M059J (cell line): ENCODE measurements at places on chromosomes 3 and 15. TPM values are rescaled to one million over a fixed set of nuclear protein-coding genes. Genes with fewer than 3 reads are reported as not detected.

DNA sequence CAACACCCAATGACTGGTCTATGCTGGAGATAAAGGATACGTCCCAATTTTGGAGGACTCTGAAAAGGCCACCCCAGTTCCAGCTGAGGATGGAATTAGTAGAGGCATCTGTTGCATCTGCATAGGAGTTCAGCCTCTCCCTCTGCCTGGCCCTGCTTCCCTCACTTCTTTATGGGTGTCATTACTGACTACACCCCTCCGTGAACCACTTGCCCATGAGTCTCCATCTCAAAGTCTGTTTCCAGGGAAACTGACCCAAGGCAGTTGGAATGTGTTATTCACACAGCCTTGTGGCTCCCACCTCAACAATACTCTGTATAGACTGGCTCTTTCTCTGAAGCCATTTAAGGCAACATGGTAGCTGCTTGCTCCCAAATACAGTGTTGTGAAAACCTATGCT lies 21.4 kb upstream of the PCOLCE2 start:
- DNase-seq, result peak; percentile 68

- DNase-seq, result no peak
Observed at GRCh38 chr3:72077473-72078259, 292.7 kb upstream of the PROK2 start.

DNA sequence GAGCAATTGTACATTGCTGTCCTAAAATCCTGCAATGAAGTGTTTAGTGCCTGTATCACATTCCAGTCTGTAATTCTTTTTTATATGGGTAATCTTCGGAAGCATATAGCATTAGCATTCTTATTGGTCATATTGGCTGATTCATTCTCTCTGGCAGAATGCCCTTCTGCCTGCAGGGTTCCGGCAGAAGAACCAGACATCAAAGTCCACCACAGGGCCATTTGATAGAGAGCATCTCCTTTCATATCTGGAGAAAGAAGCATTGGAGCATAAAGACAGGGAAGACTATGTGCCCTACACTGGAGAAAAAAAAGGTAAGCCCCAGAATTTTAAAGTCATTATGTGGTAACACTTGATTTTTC lies 39.6 kb downstream of the TMOD3 start:
- peak; percentile 88 for DNase-seq

DNA sequence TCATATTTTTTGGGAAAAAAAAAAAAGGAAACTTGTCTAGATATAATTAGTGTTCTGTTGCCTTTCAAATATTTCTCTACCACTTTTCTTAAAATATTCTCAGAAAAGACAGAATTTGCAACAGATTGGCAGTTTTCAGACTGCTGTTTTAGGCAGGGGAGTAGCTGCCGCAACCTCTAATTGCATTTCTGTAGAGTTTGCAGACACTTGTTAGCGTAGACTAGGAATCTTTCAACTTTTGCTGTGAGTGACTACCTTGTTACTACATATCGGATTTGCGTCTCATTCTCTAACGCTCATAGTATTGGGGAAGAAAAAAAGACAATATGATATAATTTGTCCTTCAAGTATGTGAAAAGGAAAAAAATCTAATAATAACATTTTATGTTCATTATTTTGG lies 10.7 kb downstream of the TGFBR2 start:
- no peak for DNase-seq

- no peak for DNase-seq
Observed at GRCh38 chr3:55307622-55308021, 179.5 kb downstream of the WNT5A start.

GRCh38 chr3:48879307-48879993 lies 19.2 kb downstream of the SLC25A20 start:
- DNase-seq, result no peak

DNA sequence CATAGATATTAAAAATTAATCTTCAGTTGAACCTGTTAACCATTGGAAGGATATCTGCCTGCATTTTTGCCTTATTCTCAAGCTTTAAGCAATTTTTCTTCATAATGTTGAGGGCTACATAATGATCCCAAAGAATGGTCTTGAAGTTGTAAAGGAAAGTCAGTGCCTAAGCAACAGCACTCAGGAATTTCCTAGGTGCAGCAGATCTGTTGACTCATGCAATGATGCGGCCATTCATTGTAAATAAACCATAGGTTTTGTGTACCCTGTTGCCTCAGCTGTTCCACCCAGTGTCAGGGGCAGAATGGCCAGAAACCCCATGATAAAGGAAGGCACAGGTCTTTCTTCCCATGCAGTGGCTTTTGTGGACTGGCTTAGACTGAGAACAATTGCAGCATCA lies 78.4 kb upstream of the TRIM42 start:
- DNase-seq, result no peak

GRCh38 chr15:48435321-48435720 lies 104.1 kb downstream of the DUT start:
- no peak for DNase-seq

- DNase-seq, result no peak
Observed at GRCh38 chr3:46959161-46959511, 17.4 kb downstream of the CCDC12 start.

DNA sequence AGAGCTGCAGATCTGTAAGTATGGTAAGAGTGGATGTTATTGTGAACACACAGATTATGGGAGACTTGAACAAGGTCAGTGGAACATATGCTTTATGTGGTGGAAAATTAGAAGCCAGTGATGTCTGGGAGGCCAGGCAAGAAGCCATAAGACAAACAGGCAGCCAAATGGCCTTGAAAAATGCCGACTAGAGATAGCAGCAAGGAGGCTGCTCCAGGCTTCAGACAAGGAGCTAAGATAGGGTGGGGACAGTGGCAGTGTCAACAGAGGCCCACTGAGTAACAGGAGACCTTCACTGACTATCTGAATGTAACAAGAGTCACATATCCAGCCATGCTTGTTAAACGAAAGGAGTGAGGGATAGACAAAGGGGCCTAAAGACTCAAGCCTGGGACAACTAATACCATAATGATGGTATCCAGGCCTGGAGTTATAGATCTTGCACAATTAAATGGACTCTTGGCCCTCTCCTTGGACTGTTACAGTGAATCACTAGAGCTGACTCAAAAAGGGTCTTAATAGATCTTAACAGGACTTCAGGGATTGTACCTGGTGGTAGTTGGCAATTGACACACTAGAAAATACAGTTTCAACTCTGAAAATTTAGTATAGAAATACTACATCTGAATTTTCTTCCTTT lies 50.6 kb downstream of the CFAP20DC start:
- DNase-seq, result no peak

DNA sequence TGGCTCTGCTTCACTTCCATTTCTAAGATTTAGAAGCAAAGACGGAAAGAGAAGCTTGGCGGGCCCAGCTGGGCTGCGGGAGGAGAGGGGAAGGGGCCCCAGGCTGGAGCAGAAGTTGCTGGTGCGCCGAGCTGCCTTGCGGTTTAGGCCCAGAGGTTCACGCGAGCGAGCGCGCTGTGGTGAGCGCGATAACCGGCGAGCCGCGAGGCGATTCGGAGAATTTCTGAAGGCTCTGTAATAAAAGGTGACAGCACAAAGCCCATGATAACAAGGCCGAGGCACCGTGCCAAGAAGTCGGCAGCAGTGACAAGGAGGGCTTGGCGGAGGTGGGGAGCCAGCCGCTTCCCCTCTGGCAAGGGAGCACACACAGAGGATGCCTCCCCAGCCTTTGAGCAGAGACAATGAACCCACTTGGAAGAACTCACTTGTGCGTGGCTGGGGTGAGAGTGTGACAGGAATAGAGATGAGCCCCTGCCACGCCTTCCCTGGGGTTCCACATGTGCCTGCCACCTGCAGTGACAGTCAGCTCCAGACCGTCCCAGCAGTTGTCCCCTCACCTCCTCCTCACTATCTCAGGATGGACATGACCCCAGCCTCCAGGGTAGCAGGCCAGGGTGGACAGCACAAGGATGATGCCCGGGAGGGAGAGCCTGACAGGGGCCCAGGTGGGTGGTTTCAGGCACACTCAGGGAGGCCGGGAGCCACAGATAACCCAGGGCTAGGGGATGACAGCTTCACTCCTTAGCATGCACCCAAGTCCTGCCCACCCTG lies 315.2 kb downstream of the UACA start:
- no peak for DNase-seq

- no peak for DNase-seq
Observed at GRCh38 chr15:48759921-48760320, 50.9 kb downstream of the CEP152 start.

GRCh38 chr3:194277786-194278130 lies 73.4 kb downstream of the CPN2 start:
- DNase-seq, result peak; percentile 81

DNA sequence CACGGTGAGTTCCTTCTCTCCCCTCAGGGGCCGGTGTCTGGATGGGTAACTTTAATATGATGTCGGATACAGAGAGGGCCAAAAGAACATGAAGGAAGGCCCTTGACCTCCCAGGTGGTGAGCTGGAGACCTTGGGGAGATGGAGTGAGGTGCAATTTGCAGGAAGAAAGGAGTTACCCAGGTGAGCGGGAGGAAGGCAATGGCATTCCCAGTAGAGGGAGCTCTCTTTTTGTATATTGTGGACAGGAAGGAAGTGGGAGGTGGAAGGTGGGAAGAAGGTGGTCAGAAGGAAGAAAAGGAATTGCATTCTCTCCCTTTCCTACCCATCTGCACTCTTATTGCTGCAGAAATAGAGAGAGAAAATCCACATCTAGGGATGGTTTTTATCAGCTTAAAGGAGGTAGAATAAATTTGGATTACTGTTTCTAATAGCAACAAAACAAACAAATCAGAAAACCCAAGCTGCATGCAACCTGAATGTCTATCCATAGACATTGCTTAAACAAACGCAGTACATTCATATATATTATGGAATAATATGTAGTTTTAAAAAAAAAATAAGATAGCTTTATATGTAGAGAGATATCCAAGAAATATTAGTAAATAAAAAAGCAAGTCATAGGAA lies 169.0 kb upstream of the TSC22D2 start:
- DNase-seq, result peak; percentile 44

DNA sequence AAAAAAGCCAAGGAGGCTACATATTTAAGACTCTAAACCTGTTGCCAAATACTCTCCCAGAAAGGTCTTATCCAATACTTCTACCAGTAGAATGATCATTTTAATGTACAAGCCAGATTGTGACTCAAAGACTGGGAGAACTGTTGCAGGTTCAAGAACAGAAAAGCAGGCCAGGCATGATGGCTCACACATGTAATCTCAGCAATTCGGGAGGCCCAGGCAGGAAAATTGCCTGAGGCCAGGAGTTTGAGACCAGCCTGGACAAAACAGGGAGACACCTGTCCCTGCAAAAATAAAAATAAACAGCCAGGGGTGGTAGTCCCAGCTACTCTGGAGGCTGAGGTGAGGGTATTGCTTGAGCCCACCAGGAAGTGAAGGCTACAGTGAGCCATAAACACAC lies 17.8 kb upstream of the THUMPD3 start:
- DNase-seq, result peak; percentile 4

GRCh38 chr3:120280026-120280425 lies 5.0 kb downstream of the GPR156 start:
- DNase-seq, result no peak

DNA sequence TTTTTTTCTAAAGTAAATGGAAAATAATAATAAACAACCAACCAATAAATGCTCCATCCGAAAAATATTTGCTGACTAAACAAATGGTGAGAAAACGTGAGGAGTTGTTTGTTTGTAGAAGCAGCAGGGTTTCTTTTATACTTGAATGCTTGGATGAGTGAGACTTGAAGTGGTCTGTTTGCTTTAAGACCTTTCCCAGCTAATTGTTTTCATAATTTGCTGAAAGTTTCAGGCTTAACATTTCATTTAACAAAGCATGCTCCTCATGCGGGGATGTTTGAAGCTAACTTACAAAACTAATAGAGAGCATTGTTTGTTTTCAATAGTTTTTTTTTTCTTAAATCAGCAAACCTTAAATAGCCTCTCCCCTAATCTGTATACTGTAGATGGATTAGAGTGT lies 484.6 kb downstream of the ROBO2 start:
- no peak for DNase-seq

- peak; percentile 76 for DNase-seq
Observed at GRCh38 chr3:64345371-64345770, 120.1 kb upstream of the PRICKLE2 start.

- no peak for DNase-seq
Observed at GRCh38 chr15:81092559-81092902, 41.5 kb upstream of the CFAP161 start.

DNA sequence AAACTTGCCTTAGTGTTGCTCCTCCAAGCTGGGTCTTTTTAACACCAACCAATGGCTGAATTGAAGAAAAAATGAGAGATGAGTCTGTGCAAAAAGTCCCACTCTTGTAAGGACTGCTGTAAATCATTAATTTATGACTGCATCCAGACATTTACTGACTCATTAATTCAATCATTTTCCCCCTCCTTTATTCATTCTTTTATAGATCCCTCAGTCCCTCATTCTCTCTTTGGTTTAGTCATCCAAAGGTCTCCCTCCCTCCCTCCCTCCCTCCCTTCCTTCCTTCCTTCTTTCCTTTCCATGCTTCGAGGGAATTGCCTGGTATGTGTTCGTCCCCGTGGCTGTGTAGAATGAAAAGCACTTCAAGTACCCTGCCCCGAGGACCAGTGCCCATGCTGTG lies 35.3 kb upstream of the MRPS22 start:
- DNase-seq, result peak; percentile 72

- no peak for DNase-seq
Observed at GRCh38 chr3:112132975-112133448, at the start of gene GCSAM. Gene GCSAM, minus strand, starts transcription at chr3:112133248. Its CDS starts 128 bp downstream, at chr3:112133120.

DNA sequence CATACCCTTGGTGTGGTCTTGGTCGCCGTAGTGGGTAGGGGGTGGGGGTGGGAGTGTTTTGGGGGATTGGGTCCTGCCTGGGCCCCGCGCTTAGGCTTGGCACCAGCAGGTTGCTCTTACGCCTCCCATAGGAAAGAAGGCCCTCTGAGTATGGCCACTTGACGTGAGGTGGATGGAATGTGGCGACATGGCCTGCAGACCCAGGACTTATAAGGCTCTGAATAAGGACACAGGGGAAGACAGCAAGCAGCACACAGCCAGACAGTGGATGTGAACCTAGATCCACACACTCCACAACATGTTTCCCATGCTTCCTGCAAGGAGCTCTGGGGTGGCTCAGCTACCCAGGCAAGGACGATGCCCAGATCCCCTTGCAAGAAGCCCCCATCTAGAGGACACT lies 12.4 kb downstream of the RBPMS2 start:
- no peak for DNase-seq

GRCh38 chr15:81084716-81085115 lies 49.4 kb upstream of the CFAP161 start:
- DNase-seq, result no peak

LTF gene
- total RNA-seq, result 0.30 and 0.52 TPM in 2 replicates

GABRR3 gene
- not detected in 2 replicates for total RNA-seq

TMEM207 gene
- total RNA-seq, result not detected in 2 replicates

MRAS gene
- 11.2 and 14.4 TPM in 2 replicates for total RNA-seq

XXYLT1 gene
- total RNA-seq, result 33.5 and 53.8 TPM in 2 replicates

SHC4 gene
- total RNA-seq, result 1.0 and 1.5 TPM in 2 replicates

CAMK2N2 gene
- 1.1 TPM in 1 of 2 replicates, not detected in the other for total RNA-seq

UBA3 gene
- 43.0 and 44.9 TPM in 2 replicates for total RNA-seq

RARRES1 gene
- 1.8 and 3.7 TPM in 2 replicates for total RNA-seq

ITIH3 gene
- not detected in 2 replicates for total RNA-seq
